Osteocyte (in vitro differentiated cells): ENCODE measurements at places on chromosomes 3 and 15.

DNA sequence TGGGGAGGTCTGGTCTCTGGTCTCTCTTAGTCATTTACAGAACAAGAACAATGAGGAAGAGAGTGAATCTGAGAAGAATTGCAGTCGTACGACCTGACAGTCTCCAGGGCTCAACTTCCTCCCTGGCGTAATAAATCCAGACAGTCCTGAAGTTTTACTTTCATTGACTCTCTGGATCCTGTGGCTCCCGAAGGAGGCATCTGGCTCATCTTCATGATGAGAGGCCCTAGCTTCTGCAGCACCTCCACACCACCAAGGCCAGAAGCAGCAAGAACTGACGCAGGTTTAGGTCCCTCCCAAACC is 11.8 kb upstream of the CYFIP1 start:
- H3K27me3 ChIP-seq: no peaks in the 10 kb centered on the region
- H3K36me3 ChIP-seq: peaks cover 8% of the 10 kb centered on the region
- no peak overlapping the region for H3K27ac ChIP-seq
- peaks cover 2% of the 10 kb centered on the region for H3K4me1 ChIP-seq
- no peak overlapping the region for H3K4me3 ChIP-seq
- DNase-seq: peak; percentile 27

DNA sequence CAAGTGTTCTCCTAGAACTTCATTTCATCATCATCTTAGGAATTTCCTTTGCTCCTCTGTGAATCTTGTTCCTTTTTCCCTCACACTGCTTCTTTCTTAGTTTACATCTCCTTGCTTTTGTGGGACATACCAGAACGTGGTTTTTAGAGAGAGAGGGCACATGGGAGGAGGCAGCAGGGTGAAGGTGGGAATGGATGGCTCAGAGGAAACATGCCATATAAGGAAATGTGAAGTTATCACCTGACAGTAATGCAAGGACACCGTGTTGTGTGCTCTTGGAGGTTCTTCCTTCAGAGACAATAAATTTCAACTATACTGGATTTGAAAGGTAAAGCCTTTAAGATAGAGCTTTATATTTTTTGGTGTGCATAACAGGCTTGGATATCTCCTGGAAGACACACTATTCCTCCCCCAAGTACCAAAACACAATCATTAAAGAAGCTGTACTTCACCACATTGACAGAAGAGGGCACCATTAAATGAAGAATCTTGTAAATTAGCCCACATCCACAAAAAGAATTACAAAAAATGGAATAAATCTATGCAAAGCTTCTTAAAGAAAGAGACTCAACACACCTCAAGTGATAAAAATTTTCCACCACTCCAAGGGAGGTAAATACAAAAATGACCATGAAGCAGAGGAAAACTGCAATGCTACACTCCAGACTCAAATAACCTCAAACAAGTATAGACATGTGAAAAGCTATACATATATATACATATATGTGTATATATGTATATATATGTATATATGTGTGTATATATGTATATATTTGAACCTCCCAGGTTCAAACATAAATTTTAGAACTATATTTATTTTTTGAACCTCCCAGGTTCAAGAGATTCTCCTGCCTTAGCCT is 26.1 kb downstream of the RPL39L start:
- H3K27me3 ChIP-seq: no peaks in the 10 kb centered on the region
- H3K27ac ChIP-seq: no peak overlapping the region
- H3K36me3 ChIP-seq: peaks cover 2% of the 10 kb centered on the region
- no peaks in the 10 kb centered on the region for H3K4me1 ChIP-seq

DNA sequence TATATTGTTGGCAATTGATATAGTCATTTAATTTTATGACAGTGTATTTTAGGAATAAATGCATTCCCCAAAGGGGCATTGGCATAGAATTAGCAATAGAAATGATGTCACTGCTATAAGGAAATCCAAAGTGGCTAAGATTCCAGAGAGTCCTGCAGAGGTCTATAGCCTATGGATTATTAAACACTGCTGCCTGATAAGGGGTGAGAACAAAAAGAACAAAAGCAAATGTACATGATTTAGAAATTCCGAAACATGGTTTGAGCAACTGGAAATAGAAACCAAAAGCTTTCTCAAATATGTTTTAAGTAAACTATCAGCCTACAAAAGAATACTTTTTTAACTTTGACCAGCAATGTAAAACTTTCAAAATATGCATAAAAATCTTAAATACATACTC is 280.1 kb upstream of the RASGRP1 start:
- no peaks in the 10 kb centered on the region for H3K27me3 ChIP-seq
- H3K27ac ChIP-seq: peak overlapping the region; percentile 91
- peaks cover 65% of the 10 kb centered on the region for H3K4me1 ChIP-seq
- H3K36me3 ChIP-seq: no peaks in the 10 kb centered on the region
- H3K4me3 ChIP-seq: no peak overlapping the region

DNA sequence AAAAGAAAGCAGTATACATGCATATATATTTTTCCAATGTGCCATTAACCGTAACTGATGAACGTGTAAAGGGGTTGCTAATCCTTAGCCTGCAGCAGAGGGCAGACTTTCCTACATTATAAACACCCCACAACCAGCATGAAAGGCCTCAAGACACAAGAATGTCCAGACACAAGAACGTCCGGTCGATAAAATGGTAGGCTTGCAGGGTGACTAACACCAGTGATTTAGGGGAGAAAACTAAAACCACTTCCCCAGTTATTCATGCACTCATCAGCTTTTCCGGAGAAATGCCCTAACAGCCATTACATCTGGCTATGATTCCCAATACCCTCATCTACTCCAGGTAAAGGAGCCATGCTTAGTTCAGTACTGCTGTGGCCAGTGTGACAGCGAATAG is 57.4 kb downstream of the LRTM1 start:
- H3K4me3 ChIP-seq: no peak overlapping the region
- DNase-seq: no peak
- no peak overlapping the region for H3K27ac ChIP-seq
- peaks cover 30% of the 10 kb centered on the region for H3K4me1 ChIP-seq
